ENCODE measurements at places on chromosomes 1 and 21.

GRCh38 chr1:64956010-64956640, 10.2 kb downstream of the JAK1 start:
- no peak for DNase-seq

DNA sequence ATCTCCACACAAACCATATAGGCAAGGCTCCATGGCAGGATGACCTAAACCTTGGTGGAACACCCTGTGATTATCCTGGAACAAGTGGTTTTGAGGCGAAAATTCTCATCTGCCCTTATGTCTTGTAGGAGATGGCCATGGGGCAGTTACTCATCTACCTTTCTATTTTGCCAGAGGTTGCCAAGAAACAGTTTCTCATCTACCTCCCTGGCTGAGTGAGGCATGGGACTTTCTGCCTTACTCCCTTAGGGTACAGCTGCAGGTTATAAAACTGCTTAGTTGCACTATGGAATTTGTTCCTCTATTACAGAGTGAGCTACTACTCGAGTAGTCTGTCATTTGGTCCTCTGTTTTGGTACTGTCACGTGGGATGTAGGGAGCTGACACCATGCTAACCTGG, 31.3 kb upstream of the GUCA2A start:
- no peak for DNase-seq

DNA sequence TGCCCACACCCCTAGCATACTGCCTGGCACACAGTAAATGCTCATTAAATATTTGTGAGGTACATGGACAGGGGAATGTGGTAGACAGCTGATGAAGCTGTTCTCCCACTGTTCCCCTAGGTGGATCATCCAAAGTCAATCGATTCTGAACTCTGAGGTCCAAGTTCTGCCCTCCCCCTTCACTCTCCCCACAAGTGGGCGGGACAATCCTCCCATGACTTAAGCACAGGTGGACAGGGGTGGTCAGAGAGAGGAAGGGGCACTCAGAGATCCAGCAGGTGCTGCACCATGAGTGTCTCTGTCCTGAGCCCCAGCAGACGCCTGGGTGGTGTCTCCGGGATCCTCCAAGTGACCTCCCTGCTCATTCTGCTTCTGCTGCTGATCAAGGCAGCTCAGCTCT, at the start of gene CYP4A22:
CYP4A22 (plus strand) TSS at position 244 of the 400 bp plus-strand sequence; CDS start at position 289, 45 bp downstream.
- DNase-seq: no peak

DNA sequence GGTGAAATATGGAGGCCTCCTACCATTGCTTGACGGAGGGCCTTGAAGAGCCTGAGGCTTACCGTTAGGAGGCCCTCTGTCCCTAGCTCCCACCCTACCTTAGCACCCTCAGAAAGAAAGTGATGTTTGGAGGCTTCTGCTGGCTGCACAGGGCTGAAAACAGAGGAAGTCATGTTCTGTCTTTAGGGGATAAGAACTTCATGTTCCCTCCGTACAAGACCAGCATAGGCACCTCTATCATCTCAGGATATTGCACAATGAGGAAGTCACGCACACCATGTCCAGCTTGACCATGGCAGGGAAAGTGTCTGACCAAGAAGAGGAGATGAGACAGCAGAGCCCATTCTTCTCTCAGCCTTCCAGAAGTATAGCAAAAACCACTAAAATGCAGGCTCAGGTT, 13.8 kb downstream of the ADORA3 start:
- no peak for DNase-seq

- no peak for DNase-seq
Measured at GRCh38 chr1:64701071-64701470, 43.8 kb upstream of the RAVER2 start.

- DNase-seq: no peak
Measured at GRCh38 chr1:33147997-33148314, 33.9 kb downstream of the TRIM62 start.

DNA sequence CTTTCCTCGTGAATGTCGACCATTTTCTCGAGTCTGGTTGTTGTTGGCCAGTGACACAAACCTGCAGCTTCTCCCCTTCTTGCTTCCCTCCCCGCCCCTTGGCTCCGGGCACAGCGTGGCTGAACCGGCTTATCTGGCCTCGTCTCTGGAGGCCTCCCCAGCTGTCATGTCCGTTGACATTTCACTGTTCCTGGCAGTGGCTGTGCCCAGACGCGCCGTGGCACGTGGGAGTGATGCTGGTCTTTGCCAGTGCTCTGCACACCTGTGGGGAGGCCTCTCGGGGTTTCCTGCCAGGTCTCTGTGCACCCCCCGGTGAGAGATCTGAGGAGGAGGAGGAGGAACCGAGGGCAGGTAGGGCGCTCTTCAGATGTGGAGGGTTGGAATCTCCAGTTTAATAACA, 23.7 kb downstream of the SKI start:
- no peak for DNase-seq

GRCh38 chr1:147891088-147891487, 11.5 kb upstream of the GJA8 start:
- DNase-seq: no peak

- no peak for DNase-seq
Measured at GRCh38 chr1:243447844-243448243, 192.0 kb downstream of the SDCCAG8 start.

- no peak for DNase-seq
Measured at GRCh38 chr1:46547481-46548383, 3.7 kb downstream of the KNCN start.

DNA sequence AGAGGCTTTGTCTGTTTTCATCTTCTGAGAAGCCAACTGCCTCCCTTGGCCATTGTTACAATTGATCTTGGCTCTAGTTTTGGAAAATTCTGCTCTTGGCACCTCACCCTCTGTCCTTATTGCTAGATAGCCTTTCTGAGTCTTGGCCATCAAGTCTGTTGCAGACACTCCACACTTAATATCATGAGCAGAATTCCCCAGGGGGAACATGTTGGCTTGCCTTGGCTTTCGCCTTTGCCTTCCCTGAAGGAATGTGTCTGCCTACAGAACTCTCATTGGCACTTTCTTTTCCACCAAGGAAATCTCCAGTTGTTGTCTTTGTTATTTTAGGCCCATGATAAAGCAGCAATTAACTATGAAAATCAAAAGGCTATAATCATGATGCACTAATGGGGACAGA, 42.7 kb upstream of the LDLRAP1 start:
- no peak for DNase-seq

DNA sequence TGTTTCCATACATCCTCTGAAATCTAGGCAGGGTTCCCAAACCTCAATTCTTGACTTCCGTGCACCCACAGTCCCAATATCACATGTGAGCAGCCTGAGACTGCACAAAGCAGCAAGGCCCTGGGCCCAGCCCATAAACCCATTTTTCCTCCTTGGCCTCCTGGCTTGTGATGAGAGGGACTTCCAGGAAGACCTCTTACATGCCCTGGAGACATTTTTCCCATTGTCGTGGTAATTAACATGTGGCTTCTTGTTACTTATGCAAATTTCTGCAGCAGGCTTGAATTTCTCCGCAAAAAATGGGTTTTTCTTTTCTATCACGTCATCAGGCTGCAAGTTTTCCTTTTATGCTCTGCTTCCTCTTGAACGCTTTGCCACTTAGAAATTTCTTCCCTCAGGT, 3.3 kb upstream of the PIGK start:
- no peak for DNase-seq

GRCh38 chr1:204652497-204652896, 33.0 kb downstream of the LRRN2 start:
- no peak for DNase-seq

GRCh38 chr21:27831816-27832569, 865.1 kb upstream of the ADAMTS5 start:
- DNase-seq: no peak

DNA sequence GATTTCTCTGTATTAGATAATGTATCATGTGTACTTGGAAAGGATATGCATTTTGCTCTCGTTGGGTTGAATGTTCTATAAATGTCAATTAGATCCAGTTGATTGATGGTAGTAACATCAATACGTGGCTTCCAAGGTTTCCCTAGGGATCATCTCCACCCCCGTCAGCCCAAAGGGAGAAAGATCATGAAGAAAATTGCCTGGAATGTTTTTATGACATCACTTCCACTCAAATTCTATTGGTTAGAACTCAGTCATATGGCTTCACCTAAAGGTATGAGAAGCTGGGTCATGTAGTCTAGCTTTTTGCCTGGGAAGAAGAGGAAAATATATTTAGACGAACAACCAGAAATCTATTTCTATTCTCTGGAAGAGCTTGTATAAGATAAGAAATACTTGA, at the start of gene C1orf185:
C1orf185 (plus strand) TSS at position 253 of the 400 bp plus-strand sequence; CDS start at position 259, 6 bp downstream.
- DNase-seq: no peak

DNA sequence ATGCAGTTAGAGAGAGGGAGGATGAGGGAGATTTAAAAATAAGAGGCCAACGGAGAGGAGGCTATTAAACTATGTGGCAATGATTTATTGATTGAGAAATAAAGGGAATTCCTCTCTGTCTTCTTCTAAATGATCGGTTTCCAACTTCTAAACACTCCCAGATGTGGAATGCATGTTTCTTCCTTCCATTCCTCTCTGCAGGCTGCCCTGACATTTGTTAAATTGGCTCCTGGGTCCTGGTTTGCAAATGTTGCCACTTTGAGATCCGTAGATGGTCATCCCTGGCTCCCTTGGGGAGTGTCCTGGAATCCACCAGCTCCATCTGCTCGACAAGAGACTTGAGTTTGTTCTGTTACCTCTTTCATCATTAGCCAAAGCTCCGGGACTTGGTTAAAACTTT, 10.3 kb upstream of the C1orf198 start:
- DNase-seq: no peak

GRCh38 chr21:42234464-42235241, 15.7 kb downstream of the ABCG1 start:
- DNase-seq: peak; percentile 58

DNA sequence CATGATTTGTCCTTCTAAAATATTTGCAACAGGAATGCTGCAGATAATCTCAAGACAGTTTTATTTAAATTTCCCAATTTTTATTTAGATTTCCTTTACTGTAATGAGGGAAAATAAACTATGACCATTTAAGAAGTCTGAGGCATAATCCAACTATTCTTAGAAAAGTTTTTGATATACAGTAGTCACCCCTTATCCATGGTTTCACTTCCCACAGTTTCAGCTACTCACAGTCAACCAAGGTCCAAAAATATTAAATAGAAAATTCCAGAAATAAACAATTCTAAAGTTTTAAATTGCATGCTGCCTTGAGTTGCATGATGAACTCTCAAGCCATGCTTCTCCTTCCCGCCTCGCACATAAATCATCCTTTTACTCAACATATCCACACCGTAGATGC, 33.3 kb downstream of the TOR3A start:
- DNase-seq: no peak

DNA sequence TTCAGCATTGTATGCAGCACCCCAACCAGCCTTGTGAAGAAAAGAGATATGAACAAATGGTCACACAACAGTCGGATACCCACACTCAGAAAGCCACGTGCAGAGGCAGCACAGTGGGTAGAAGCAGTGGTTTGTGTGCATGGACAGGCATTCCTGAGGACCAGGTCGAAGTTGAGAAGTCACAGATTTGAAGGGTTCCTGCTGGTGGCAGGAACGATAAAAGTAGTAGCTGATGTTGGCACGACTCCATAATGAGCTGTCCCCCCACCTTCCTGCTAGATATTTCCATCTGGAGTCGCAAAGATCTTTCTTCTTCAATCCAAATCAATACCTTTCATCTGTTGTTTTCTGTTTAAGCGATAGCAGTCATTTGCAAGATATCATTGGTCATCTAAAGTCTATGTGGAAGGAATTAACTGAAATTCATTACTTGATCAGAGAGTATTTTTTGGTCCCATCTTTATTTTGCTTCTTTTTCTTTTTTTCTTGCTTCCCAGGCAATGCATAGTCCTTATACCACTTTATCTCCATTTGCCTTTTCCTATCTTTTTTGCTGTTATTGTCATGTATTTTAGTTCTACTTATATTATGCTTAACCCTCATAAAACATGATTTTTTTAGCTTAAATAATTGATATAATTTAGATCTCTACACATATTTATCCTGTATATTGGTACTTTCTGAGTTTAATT, 176.4 kb downstream of the DHRS3 start:
- DNase-seq: no peak

DNA sequence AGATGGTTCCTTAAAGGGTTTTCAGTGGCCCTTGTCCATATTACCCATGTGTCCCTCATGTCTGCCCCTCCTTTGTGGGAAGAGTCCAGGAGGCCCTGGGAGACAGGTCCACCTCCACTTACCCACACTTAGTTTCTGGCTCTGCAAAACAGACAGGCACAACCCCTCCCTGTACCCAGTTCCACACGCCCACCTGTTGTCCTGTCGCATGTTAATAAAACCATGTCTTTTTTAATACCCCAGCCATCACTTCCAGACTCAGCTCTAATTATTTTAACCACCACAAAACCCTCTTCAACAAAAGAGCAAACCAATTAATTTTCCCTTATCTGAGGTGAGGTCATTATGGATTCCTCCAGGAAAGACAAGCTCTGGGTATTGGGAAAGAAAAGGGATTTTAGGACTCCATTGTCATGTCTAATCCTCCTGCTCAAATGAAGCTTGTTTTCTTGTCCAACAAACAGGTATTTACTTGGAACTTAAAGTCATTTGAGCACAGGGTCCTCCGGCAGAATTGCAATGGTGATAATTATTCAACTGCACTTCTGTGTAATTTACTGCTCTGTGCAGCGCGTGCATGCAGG, 68.9 kb downstream of the CCDC185 start:
- no peak for DNase-seq

DNA sequence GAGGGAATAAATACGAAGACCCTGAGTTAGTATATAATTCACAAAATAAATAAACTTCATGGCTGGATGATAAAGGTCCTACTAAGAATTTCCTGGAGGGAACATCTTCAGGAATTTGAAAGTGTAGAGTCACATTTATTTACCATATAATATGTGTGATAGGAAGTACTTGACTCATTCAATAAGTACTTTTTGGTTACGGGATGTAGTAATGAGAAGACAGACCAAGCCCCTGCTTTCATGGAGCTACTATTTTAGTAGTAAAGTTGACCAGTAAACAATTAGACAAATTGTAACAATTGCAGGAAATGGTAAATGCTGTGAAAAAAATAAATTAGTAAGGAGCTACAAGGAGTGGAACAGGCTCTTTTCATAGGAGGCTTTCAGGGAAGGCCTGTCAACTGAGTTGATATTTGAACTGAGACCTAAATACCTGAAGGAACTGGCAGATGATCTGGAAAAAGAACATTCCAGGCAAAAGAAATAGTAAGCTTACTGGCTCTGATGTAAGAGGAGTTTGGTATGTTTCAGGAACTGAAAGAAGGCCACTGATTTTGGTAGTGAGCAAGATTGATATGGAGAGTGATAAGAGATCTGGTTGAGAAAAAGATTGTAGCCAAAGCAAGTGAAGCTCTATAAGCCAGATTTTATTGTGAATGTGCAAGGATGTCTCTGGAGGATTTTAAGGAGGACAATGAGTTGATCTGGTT, 36.2 kb downstream of the CAMSAP2 start:
- DNase-seq: no peak
